ENCODE measurements at places on chromosomes 4 and X.
A peak's percentile ranks its signal among the peaks of the same experiment; 100 is the strongest.

- DNase-seq: peak; percentile 70
Observed at GRCh38 chr4:1351854-1352566, 5.0 kb downstream of the UVSSA start.

DNA sequence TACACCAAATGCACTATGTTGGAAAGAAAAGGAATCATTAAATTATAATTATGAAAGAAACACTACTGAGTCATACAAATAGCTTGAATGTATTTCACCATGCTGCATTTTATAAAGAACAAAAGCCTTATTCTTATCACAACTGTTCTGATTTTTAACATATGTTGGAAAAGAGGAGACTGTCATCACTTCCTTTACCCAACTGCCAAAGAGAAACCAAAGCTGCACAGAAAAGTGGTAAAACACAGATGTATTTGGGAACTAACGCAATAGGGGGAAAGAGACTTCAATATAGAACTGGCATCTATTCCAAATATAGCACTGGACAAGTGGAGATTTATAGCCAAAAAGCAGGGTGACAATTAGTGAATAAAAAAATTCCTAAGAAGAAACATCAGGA, 181.0 kb downstream of the SPANXN3 start:
- DNase-seq: no peak

GRCh38 chrX:46327566-46328115, 217.6 kb downstream of the ZNF674 start:
- no peak for DNase-seq

- DNase-seq: no peak
Observed at GRCh38 chr4:121824950-121825349, 1.3 kb upstream of the CCNA2 start.

DNA sequence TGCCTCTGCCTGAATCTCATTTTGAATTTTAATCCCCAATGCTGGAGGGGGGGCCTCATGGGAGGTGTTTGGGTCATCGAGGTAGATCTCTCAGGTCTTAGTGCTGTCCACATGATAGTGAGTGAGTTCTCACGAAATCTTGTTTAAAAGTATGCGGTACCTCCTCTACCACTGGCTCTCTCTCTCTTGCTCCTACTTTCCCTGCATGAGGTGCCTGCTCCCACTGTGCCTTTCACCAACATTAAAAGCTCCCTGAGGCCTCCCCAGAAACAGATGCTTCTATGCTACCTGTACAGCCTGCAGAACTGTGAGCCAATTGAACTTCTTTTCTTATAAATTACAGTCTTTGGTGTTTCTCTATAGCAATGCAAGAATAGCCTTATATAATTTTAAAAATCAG, 560.7 kb upstream of the CPEB2 start:
- DNase-seq: no peak

GRCh38 chrX:48971249-48972219, at the start of gene KCND1:
Gene KCND1 (minus strand): TSS chrX:48971844. CDS start chrX:48970271, 1,573 bp downstream.
- peak; percentile 46 for DNase-seq

- DNase-seq: peak; percentile 57
Observed at GRCh38 chr4:173288296-173288695, 45.9 kb downstream of the HMGB2 start.

DNA sequence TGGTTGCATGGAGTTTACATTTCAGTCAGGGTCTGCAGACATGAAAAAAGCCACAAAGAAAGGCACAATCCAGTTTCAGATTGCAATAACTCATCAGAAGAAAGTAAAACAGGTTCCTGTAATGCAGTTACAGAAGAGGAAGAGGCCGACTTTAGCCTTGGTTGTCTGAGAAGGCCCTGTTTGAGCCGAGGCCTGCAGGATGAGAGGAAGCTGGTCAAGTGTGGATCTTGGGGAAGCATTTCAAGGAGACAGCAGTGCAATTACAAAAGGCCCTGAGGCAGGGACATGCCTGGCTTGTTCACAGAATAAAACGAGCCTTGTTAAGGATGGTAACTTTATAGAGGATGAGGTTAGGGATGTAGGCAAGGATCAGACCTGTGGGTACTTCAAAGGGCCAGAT, 62.4 kb downstream of the AFF2 start:
- no peak for DNase-seq

DNA sequence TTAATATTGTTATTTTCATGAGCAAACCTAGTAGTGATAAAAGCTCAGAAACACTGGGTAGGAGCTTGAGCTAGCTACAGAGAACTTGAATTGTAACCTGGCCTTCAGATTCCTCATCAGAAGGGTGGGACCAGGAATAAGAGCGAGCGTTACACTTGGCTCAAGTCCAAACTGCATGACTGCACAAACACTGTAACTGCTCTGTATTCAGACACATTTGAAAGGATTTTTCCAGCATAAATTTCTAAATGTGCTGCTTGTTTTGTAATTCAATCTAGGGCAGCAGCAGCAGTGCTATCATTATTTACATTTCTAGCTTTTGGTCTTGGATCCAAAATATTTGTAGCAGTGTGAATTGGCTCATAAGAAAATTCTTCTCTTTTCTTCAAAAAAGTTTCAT, 133.0 kb upstream of the TMLHE start:
- DNase-seq: peak; percentile 2

- DNase-seq: no peak
Observed at GRCh38 chrX:1215123-1215823, 2.8 kb upstream of the CRLF2 start.

GRCh38 chr4:1417522-1418390, 11.5 kb upstream of the NKX1-1 start:
- no peak for DNase-seq

DNA sequence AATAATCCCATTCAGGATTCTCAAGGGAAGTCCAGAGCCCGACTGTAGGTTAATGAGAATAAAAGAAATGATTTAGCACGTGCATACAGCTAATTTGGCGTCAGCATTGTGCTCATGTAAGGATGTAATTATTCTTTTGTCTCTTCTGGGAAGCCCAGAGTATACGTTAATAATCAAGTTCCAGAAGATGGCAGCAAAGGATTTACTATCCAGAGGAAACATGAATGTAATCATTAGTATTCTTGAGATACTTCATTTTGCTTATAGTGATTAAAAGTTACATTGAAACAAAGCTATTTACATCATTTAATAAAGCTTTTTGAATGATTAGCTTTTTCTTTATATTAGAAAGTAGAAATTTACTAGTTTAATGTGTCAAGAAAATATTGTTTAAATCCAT, 27.1 kb upstream of the MAP9 start:
- peak; percentile 72 for DNase-seq

- DNase-seq: no peak
Observed at GRCh38 chr4:170682558-170683294, 593.0 kb upstream of the AADAT start.

GRCh38 chr4:94486372-94486801, 34.6 kb downstream of the PDLIM5 start:
- DNase-seq: peak; percentile 20

DNA sequence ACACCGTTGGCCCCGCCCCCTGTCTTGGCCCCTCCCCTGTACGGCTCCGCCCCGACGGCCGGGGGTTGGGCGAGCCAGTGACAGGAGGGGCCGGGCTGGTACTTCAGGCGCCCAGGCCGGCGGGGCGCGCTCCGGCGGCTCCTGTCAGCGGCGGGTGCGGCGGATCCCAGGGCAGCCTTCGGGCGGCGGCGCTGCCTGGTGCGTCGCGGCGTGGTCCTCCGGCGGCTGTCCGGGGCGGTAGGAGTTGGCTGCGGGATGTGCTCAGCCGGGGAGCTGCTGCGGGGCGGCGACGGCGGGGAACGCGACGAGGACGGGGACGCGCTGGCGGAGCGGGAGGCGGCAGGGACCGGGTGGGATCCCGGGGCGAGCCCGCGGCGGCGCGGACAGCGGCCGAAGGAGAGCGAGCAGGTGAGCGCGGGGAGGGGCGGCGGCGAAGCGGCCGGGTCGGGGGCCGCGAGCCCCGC, at the start of gene FAM241A:
TSS of gene FAM241A (plus strand) at position 129 of the 464 bp plus-strand sequence. CDS start at position 256, 127 bp downstream.
- DNase-seq: peak; percentile 64

- no peak for DNase-seq
Observed at GRCh38 chr4:161907590-161907955, 256.2 kb downstream of the FSTL5 start.

DNA sequence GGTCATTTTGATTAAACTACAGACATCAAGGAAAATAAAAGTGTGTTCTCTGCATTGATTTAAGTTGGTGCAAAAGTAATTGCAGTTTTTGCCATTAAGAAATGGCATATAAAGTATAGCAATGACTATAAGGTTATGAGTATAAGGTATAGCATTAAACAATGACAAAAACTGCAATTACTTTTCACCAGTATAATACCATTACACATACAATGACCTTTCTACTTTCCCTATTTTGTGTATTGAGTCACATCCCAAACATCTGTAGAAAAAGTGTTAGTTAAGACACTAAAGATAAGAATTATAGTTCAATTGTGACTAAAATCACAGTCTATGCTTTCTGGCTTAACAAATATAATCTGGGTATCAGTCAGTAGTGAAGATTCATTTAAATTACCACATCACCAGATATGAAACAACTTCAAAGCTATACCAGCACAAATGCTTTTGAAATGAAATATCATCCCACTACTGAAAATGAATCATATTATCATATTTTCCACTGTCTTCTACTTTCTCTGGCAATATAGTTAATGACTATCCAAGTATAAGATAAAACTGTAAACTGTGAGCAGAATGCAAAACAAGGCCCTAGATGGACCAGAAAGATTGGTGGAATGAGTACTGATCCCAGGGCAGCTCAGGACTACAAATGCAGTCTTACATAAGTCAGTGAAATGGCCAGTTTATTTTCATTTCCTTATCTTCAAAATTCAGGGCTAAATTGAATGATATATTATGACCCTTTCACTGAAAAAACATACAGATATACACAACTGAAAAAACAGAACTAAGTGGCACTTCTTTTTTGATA, 241.1 kb downstream of the ANTXR2 start:
- no peak for DNase-seq

DNA sequence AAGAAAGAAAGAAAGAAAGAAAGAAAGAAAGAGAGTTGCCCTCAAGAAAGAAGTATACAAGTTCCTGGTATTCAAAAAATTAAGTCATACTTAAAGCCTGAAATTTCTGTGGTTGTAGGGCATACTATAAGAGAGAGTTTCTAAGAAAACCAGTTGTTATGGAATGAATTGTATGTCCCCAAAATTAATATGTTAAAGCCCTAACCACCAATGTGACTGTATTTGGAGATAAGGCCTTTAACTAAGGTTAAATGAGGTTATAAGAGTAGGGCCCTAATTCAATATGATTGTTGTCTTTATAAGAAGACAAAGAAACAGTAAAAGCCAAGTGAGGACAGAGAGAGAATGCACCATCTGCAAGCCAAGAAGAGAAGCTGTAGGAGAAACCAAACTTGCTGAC, 521.1 kb downstream of the CCSER1 start:
- DNase-seq: no peak

DNA sequence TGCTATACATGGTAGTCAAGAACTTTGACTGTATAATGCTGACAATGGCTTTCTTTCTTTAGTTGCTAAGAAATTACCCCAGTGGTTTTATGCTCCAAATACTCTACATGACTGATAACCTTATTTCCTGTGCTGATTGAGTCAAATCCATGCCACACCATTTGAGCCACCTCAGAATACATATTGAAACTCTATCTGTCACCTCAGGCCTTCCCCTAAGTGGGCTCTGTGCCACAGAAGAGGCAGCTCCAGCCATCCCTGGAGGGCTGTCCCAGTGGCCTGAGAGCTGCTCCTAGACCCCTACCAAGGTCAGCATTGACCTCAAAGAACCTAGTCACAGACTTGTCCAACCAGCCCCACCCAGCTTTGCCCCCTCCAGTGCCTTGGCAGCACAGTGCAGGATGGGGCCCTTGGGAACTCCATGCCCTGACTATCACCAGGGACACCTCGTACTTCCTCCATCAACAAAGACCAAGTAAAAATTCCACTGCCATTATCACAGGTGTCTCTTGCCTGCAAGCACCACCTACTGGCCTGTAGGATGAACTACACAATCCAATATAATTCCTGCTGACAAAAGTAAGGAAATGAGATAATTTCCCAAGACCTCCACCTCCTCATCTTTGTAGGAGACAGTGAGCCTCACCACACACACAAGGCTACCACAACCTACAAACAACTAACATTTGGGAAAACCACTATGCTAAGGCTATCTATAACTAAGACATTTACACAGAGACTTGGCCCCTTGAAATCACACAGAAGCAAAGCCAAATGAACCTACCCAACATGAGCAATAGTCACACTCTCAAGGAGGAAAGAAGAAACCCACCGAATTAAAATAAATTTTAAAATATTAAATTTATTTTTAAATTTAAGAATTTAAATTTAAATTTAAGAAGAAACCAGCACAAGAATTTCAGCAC, 239.9 kb downstream of the NKX6-1 start:
- DNase-seq: peak; percentile 32

- DNase-seq: peak; percentile 67
Observed at GRCh38 chr4:177964061-177964460, 521.8 kb upstream of the AGA start.

DNA sequence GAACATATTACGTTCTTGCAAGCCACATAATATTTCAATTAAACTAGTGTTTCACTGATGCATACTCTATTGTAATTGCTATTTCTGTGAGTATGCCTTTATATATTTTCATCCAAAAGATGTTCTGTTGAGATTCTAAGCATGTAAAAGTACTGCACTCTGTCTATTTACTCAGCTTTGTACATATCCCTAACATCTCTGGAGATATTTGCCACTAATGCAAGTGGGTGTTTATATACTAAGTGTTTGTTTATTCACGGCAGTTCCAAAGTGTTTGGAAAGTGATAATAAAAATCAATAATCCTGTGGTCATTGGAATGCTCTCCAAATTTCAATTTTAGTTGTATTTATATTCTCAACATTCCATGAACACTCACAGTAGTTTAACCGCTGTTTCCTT, 1989.0 kb downstream of the C4orf33 start:
- no peak for DNase-seq

GRCh38 chrX:23883737-23884354, 23.9 kb downstream of the APOO start:
- peak; percentile 85 for DNase-seq

GRCh38 chr4:51878431-51878830, 35.5 kb downstream of the DCUN1D4 start:
- DNase-seq: no peak

DNA sequence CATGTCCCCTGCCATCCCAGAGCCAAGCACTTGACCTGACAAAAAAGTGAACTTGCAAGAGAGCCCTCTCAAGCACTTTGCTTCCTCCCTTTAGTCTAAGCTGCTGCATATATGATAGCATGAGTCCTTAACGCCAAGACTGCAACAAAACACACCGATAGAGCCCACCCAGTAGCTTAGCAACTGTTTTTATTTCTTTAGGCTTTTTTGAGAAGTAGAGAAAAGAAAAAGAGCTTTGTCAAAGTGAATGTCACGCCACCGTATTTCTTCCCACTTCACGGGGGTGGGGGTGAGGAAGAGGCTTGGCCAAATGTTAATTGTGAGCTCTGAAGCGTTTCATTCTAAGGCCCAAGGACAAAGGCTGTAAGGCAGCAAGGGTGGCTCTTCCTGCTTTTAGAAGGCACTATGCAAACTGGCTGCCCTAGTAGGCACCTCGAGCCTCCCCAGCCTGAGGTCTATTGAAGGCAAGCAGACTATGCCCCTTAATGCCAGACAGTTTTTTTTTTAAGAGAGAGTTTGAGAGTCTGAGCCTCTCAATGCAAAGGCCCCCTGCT, 138.6 kb downstream of the HS6ST2 start:
- DNase-seq: no peak

- peak; percentile 52 for DNase-seq
Observed at GRCh38 chrX:150212672-150213480, 150.2 kb upstream of the MAMLD1 start.

GRCh38 chr4:45663003-45663402, 460.9 kb downstream of the GABRG1 start:
- no peak for DNase-seq

All from IMR-90 (cell line).